Stimulated activated CD4-positive, alpha-beta T cell treated with anti-CD3 and anti-CD28 coated beads, Interleukin-1b, Interleukin-23, amount 100 ng/mL, for 24 hours (primary cell): ENCODE measurements at places on chromosomes 1 and 21.

DNA sequence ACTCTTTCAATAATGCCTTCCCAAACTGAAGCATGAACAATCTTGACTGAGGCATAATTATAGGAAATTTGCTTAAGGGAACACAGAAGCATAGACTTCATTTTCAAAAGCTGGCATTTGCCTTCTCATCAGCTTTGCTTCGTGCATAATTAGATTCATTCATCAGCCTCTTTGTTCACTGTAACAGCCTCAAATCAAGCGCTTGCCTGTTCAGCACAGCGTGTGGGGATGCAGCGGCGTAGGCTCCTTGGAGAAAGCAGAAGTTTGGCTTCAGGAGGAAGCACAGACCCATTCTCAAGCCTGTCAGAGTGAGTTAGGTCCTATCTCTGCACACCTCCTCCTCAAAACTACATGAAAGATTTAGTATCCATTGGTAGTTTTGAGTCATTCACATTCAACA, 246.4 kb upstream of the MAP1LC3C start:
- no peak for DNase-seq

GRCh38 chr21:25682382-25682781, 43.3 kb downstream of the JAM2 start:
- DNase-seq: no peak

- no peak for DNase-seq
Measured at GRCh38 chr1:180456191-180456590, 46.2 kb downstream of the ACBD6 start.

DNA sequence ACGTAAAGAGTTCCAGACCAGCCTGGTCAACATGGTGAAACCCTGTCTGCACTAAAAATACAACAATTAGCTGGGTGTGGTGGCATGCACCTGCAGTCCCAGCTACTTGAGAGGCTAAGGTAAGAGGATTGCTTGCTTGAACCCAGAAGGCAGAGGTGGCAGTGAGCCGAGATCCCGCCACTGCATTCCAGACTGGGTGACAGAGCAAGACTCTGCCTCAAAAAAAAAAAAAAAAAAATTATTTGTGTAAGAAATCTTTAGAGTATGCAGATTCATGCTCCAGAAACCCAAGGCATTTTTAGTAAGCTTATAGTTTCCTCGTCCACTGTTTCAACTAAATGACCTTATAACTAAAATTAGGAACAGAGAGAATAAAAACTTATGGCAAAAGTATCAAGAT, 51.3 kb downstream of the ABL2 start:
- no peak for DNase-seq

- DNase-seq: no peak
Measured at GRCh38 chr1:6538956-6539355, 15.4 kb downstream of the NOL9 start.

GRCh38 chr1:23394684-23395083, 25.0 kb upstream of the ZNF436 start:
- DNase-seq: no peak
